ENCODE measurements at places on chromosomes 3 and 15. TPM values are rescaled to one million over a fixed set of nuclear protein-coding genes. Genes with fewer than 3 reads are reported as not detected.

Gene PDCD10
- 63.3 TPM for total RNA-seq

DNA sequence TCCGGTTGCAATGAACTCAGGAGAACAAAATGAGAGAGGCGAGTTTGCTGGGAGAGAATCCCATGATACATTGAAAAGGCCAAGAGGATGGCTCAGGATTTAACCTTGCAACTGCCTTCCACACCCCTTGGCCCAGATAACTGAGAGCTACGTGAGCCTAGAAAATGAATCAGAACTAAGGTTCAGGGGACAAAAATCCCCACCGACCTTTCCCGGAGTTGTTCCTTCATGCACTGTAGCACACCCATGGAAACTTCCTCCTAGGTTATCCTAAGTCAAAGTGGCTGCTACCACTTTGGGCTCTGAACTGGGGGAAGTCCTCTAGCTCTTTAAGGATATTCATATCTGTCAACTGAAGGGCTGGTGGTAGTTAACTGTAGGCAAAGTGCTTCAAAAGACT, 58.3 kb upstream of the SLC4A7 start:
- no peaks in the 10 kb centered on the region for H3K36me3 ChIP-seq
- H3K4me3 ChIP-seq: no peak overlapping the region
- no peaks in the 10 kb centered on the region for H3K27me3 ChIP-seq
- no peak overlapping the region for H3K27ac ChIP-seq
- peaks cover 14% of the 10 kb centered on the region for H3K4me1 ChIP-seq
- no peak for DNase-seq

Gene CPOX
- 11.2 TPM for total RNA-seq

GRCh38 chr3:46334741-46335478, 19.0 kb upstream of the CCR2 start:
- H3K36me3 ChIP-seq: no peaks in the 10 kb centered on the region
- peak overlapping the region; percentile 28 for H3K27ac ChIP-seq
- H3K4me1 ChIP-seq: peaks cover 12% of the 10 kb centered on the region
- no peak overlapping the region for H3K4me3 ChIP-seq
- H3K27me3 ChIP-seq: peaks cover 20% of the 10 kb centered on the region

DNA sequence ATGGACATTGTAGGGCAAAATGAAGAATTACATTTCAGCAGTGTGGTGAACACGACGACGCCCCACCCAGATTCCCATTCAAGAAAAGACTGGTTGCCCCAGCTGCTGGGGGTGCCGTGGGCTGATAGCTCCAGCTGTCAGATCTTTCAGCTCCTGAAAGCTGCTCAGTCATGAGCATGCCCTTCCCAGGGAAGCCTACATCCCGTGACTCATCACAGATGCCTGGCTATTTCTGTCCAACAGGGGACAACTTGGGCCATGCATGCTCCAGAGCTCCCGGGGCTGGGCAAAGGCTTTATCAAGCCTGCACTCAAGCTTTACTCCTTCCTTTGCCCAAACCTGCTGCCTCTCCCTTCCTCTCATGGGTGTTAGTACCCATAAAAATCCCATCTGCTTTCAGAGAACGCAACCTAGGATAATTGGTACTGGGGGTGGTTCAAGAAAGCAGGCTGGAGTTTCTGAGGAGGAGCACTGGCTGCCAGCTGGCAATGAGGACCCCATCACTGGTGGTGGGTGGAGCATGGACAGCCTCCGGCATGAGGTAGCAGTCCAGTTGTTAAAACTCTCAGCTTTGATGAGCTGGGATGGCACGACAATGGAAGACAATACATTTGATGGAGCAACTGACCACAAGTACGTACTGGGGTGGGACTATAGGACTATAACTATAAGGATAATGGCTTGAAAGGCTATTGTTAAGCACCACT, 16.4 kb upstream of the ST8SIA2 start:
- peaks cover 19% of the 10 kb centered on the region for H3K4me1 ChIP-seq
- peaks cover 23% of the 10 kb centered on the region for H3K27me3 ChIP-seq
- no peak overlapping the region for H3K4me3 ChIP-seq
- H3K27ac ChIP-seq: no peak overlapping the region
- DNase-seq: peak; percentile 51

- DNase-seq: no peak
- no peak overlapping the region for H3K4me3 ChIP-seq
- peaks cover 6% of the 10 kb centered on the region for H3K4me1 ChIP-seq
- no peaks in the 10 kb centered on the region for H3K36me3 ChIP-seq
- H3K27me3 ChIP-seq: no peaks in the 10 kb centered on the region
These were observed 81.4 kb downstream of the SERPINI1 start for GRCh38 chr3:167816953-167817352.

DNA sequence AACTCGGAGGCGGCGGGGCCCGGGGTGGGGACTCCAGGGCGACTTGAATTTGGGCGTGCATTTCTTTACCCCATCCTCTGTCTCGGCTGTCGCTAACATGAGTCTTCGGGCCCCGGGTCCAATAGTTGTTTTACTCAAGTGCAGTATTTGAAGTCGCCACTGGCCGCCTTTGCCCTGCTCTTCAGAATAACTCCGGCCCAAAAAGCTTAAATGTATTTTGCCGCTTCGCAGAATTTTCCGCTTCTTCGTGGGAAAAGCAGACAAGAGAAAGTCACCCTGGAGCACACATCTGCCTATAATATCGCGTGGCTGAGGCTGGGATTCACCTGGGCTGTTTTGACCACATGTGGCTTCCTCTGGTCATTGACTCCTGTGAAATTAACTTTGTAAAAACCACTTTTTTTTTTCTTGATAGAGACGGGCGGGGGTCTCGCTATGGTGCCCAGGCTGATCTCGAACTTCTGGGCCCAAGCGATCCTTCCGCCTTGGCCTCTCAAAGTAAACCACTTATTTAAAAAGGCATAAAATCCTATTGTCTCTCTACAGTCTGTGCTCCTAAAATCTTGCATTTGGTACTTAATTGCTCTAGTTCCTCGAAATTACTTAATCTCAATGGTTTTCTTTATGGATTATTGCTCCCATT, 676 bp downstream of the CNOT10 start:
- H3K4me1 ChIP-seq: peaks cover 26% of the 10 kb centered on the region
- peak overlapping the region; percentile 85 for H3K27ac ChIP-seq
- peaks cover 16% of the 10 kb centered on the region for H3K36me3 ChIP-seq
- DNase-seq: peak; percentile 25

Gene C3orf20
- not detected for total RNA-seq

- no peak overlapping the region for H3K4me3 ChIP-seq
- no peaks in the 10 kb centered on the region for H3K36me3 ChIP-seq
These were observed 191.0 kb downstream of the EPHB1 start for GRCh38 chr3:134985864-134986715.

DNA sequence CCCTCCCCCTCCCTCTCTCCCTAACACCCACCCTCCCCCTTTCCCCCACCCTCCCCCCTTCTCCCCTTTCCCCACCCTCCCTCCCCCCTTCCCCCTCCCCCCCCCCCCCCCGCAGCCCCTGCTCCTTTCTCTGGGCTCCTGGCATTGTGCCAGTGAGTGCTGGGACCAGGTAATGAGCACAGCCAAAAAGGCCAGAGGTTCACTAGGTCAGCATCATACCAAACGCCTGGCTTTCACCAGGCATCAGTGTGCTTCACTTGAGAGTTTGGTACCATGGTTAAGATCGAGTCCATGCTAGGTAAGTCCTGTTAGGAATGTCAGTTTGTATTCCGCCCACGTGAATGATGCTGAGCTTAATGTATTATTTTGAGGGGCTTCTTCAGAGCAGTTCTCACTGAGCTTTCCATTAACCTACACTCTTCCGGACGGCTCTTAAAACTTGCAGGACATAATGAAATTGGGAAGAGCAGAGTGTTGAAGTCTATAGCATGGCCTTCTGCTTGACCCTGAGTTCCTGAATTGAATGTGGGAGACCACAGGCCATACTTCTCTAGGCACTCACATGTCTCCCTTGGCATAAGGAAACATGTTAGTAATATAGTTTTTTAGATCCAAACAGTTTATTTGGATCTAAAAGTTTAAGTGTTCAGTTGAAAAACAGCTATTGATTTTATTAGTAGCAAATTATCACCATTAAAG, 45.6 kb downstream of the SENP2 start:
- H3K4me3 ChIP-seq: no peak overlapping the region
- no peaks in the 10 kb centered on the region for H3K27me3 ChIP-seq
- peak; percentile 35 for DNase-seq
- H3K27ac ChIP-seq: no peak overlapping the region

DNA sequence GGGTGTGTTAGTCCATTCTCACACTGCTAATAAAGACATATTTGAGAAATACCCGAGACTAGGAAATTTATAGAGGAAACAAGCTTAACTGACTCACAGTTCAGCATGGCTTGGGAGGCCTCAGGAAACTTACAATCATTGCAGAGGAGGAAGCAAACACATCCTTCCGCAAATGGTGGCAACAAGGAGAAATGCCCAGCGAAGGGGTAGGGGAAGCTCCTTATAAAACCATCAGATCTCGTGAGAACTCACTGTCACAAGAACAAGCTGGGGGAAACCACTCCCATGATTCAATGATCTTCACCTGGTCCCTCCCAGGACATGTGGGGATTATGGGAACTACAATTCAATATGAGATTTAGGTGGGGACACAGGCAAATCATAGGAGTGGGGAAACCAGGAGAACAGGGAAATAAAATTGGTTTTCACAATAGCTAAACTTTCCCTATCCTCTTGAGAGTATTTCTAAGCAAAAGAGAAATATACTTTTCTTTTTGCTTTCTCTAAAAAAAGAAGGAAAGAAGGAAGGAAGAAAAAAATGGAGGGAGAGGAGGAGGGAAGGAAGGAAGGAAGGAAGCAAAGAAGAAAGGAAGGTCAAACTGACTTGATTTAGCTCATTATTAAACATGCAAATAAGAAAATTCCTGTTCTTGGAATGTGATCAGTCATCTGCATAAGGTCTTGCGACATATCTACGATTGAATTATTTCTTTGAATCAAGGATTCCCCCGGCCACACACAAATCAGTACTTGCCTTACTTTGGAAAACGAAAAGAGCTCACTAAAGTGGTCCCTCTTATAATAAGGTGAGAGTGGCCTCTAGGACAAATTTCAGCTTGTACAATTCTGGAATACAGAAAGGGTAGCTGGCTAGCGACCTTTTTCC, 75.2 kb downstream of the LIPC start:
- peak overlapping the region; percentile 90 for H3K27ac ChIP-seq
- no peaks in the 10 kb centered on the region for H3K36me3 ChIP-seq
- H3K4me1 ChIP-seq: peaks cover 22% of the 10 kb centered on the region

Gene KPNA4
- total RNA-seq: 127 TPM

DNA sequence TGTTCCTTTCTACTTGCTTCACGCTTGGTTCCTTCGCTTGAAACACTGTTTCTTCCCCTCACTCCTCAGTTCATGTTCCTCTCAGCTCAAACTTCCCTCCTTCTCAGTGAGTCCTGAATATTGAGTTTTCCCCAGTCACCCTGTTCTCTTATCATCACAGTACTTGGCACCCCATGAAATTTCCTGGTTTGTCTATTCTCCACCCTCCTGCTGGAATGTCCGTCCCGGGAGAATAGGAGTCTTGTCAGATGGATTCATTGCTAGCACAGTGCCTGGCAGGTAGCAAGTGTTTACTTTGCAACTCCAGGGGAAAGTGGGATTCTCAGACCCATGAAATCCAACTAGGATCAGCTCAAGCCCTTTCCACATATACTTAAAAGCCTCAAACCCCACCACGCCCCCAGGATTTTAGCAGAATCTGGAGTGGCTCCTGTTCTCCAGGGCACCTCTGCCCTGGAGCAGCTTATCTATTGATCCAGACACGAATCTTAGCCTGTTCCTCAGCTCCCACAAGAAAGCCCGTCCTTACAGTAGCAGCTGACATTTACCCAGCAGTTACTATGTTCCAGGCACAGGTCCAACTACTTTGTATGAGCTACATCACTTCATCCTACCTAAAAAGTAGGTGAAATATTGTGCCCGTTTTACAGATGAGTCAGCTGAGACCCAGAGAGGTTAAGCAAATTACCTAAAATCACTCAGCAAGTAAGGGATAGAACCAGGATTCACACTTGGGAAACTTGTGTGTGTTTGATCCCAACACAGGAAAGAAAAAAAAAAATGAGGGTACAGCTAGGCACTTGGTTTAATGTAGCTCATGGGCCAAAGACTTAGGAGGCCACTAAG, 36.8 kb upstream of the MAP3K13 start:
- no peaks in the 10 kb centered on the region for H3K27me3 ChIP-seq
- H3K4me1 ChIP-seq: peaks cover 6% of the 10 kb centered on the region
- H3K4me3 ChIP-seq: no peak overlapping the region
- H3K27ac ChIP-seq: no peak overlapping the region

Gene GRIP2
- total RNA-seq: not detected

DNA sequence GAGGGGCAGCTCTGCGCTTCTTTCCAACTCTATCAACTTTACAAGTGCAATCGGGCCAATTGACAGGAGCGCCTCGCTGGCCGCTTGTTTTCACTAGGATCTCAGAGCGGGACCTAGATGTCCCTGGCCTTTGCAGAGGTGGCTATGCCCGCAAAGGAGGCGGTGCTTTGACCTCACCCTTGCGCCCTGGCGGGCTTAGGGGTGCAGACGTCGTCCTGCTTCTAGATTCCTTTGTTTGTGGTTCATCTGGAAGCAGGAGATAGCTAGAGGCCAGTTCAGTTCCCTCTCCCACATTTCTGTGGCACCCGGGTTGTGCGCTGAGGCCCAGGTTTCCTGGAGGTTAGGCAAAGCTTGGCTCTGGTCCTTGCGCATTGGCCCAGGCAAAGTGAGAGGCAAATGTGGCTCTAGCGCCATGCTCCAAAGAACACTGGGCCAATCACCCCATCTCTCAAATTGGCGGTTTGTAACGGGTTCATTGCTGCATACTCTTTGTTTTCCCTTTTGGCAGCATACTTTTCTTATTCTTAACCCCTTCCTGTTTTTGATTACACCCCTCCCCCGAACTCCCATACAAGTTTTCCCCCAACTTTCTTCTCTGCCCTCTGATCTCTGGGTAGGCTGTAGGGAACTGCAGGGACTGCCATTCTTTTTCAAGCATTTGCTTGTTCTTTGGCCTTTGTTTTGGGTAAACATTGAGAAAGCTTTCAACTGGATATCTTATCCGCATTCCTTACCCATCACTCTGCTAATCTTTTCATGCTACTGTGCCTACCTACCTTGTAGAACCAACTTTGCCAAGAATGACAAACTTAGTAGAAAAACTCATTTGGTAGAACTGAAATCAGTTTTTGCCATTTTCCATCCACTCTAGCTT, 1.4 kb downstream of the PPM1L start:
- H3K36me3 ChIP-seq: peaks cover 6% of the 10 kb centered on the region
- no peak overlapping the region for H3K27ac ChIP-seq
- no peak for DNase-seq
- peak overlapping the region; percentile 95 for H3K4me3 ChIP-seq
- H3K4me1 ChIP-seq: peaks cover 13% of the 10 kb centered on the region
- no peaks in the 10 kb centered on the region for H3K27me3 ChIP-seq

- no peak overlapping the region for H3K27ac ChIP-seq
- H3K4me1 ChIP-seq: no peaks in the 10 kb centered on the region
- no peaks in the 10 kb centered on the region for H3K36me3 ChIP-seq
- H3K27me3 ChIP-seq: peaks cover 12% of the 10 kb centered on the region
- H3K4me3 ChIP-seq: no peak overlapping the region
These were observed 138.5 kb downstream of the RORA start for GRCh38 chr15:61090386-61091288.
